Kidney (tissue), 22 donors: ENCODE measurements at places on chromosomes 7 and 10. TPM values are rescaled to one million over a fixed set of nuclear protein-coding genes. Genes with fewer than 3 reads are reported as not detected.

- no peaks in the 10 kb centered on the region for H3K4me1 ChIP-seq
- no peak overlapping the region for H3K27ac ChIP-seq
- no peak for DNase-seq
- no peaks in the 10 kb centered on the region for H3K36me3 ChIP-seq
- no peaks in the 10 kb centered on the region for H3K27me3 ChIP-seq
Measured at GRCh38 chr7:92648067-92648466, 57.9 kb upstream of the FAM133B start.

Gene GDI2
- 143 TPM for polyA plus RNA-seq

- no peak overlapping the region for H3K27ac ChIP-seq
- no peak overlapping the region for H3K4me3 ChIP-seq
- no peaks in the 10 kb centered on the region for H3K4me1 ChIP-seq
- H3K36me3 ChIP-seq, result no peaks in the 10 kb centered on the region
- no peak for DNase-seq
Measured at GRCh38 chr10:132613566-132614348, 76.2 kb downstream of the INPP5A start.

GRCh38 chr7:77327932-77328628 lies 88.1 kb downstream of the GSAP start:
- H3K27ac ChIP-seq, result no peak overlapping the region
- no peaks in the 10 kb centered on the region for H3K36me3 ChIP-seq
- H3K4me1 ChIP-seq, result peaks cover 8% of the 10 kb centered on the region
- DNase-seq, result no peak
- no peak overlapping the region for H3K4me3 ChIP-seq
